Left cardiac atrium (tissue), 4 donors: ENCODE measurements at places on chromosomes 7 and 10. TPM values are rescaled to one million over a fixed set of nuclear protein-coding genes. Genes with fewer than 3 reads are reported as not detected.

DNA sequence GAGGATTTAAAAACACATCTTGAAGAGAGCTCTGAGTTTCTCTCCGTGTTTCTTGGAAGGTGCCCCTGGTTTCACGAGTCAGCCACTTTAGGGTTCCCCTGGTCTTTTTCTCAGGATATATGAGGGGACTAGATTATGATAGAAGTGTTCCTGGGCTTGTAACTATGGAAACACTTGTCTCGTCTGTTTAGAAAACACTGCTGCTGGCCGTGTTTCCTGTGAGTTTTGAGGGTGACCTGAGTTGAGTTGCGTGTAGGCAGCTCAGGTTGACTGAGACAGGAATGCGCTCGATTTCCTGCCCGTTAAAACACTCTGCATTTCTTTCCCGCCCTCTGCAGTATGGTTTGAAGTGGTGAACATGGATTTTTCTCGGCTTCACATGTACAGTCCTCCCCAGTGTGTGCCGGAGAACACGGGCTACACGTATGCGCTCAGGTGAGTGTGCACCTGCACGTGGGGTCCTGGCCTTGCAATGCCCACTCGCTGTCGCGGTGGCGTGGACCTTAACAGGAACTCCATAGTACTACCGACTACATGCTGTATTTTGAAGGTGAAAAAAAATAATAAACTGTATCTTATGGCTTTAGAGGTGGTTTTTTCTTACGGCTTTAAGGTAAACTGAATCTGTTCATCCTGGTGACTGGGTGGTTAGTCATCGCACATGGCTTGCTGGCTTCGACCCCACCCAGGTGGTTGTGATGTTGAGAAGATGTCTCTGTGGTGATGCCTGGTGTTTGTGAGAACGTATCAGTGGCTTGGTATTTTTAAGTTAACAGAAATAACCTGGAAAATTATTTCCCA is at the start of gene SUN1:
Gene SUN1, plus strand, starts transcription at position 310 of the 801 bp plus-strand sequence. Its CDS starts 49 bp downstream, at position 359.
- peak; percentile 48 for DNase-seq

The TEX36 gene
- not detected for total RNA-seq

DNA sequence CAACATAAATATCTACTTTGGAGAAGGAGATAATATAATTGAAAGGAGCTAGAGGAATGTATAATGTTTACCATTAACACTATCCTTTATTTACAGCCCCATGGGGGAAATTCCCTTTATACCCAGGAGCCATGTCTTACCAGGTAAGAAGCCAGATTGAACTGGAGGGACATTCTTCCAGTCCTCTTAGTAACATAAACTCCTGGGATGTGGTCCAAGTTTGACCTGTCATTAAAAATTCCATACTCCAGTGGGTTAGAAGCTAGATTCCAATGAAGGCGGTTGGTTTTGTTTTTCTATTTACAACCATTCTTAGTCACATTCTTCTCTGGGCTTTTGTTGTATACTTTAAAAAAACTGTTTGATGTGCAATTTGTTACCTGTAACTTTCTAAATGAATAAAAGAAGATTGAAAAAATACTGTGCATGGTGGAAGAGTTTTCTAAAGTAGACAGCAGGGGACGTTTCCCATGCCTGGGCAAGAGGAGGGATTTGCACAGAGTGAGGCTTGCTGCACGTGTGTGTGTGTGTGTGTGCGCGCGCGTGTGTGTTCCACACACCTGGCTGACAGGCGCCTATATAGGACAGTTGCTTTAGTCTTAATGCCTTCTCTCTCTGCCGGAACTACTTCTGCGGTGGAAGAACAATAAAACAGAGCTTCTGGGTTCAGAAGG is 2.0 kb downstream of the PLCE1 start:
- no peak for DNase-seq

GRCh38 chr10:17344206-17344605 is 110.2 kb downstream of the ST8SIA6 start:
- DNase-seq, result no peak

DNA sequence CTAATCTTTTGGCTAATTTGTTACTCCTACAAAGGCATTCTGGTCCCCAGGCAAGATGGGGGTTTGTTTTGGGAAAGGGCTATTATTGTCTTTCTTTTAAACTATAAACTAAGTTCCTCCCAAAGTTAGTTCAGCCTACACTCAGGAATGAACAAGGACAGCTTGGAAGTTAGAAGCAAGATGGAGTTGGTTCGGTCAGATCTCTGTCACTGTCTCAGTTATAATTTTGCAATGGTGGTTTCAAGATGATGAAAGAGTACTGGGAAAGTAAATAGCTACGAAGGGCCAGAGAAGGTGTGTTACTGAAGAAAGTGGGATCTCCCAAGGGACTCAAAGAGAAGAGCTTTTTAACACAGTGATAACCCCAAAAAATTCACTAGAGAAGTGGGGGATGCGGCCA is 10.3 kb upstream of the MYO1G start:
- no peak for DNase-seq

The C1QL3 gene
- not detected for total RNA-seq

The TRPV5 gene
- total RNA-seq, result not detected

DNA sequence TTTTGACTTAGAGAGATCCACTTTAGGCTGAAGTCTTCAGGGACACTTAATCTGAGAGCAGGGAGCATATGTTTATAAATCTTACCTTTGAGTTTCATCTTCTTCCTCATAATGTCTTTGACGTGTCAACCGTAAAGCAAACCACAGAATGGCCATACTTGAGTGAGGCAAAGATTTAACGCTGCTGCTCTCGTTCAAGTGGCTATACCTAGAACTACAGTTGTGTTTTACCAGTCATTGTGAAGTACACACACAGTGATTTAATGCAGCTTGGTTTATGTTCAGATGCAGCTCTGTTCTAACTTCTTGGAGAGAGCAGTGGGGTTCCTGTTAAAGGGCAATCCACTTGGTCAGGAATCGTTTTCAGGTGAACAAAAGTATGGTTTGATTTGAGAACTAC is 39.9 kb upstream of the GOT1 start:
- DNase-seq, result no peak

DNA sequence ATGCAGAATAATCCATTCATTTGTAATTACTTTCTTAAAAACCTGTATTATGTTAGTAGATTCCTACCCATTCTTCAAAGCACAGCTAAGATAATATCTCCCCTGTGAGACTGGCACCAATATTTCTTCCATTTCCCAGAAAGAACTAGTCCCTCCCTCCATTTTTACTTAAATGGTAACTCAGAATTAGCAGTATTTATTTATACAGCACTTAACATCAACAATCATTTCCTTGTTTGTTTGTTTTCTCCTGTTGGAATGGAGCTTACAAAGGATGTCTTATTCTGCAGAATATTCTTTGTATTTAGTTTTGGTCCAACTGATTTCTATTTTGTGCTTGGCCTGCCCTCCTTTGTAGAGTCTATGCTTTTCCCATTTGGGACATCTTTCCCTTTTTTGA is 32.1 kb upstream of the PTPN12 start:
- DNase-seq, result no peak

The AGAP5 gene
- 4.4 TPM for total RNA-seq

The KIAA1217 gene
- 32.6 TPM for total RNA-seq

- peak; percentile 81 for DNase-seq
These were observed 95.1 kb upstream of the DIP2C start for GRCh38 chr10:784403-785088.

DNA sequence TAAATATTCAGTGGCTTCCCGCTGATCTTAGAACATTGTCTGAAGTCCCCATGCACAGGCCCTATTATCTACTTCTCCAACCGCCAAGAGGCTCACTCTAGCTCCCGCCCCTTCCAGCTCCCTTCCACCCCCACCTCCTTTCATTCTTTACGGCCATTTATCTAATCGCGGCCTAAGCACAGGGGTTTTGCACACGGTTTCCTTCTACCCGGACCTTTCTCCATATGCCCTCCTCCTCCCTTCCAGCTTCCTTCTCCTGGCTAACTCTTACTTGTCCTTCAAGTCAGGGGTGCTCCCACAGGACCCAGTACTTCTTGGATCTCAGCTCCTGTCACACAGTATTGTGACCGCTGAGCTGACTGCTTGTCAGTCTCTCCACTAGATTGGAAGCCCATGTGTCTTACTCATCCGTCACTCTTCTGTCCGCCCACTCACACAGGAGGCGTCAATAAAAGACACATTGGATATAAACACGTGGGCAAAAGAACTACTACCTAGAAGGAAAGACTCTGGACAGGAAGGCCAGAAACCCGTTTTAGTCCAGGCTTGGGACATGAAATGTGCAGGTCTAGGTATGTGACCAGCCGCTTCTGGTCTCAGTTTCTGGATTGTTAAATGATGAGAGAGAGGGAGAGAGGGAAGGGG is 20.2 kb upstream of the HPS1 start:
- no peak for DNase-seq

The OR2A5 gene
- total RNA-seq, result not detected

The EVX1 gene
- total RNA-seq, result not detected
